ENCODE measurements at places on chromosomes 3 and 15.

DNA sequence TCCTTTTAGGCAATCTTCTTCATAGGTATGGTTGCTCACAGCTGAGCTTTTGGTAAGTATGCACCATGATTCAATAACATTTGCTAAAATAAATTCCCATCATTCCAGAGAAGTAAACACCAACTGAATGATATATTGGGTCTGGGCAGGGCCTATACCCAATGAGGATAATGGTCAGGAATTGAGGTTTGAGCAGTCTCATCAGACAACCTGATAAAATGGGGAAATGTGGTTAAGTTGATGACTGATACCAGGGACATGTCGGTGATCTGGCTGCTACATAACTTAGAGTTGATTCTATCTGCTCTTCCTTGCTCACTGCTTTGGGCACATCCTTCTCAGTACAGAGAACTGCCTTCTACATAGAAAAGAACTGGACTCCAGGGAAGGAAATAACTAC is 92.9 kb downstream of the GPR156 start:
- DNase-seq, result no peak

- DNase-seq, result peak; percentile 69
These were observed 350.3 kb downstream of the DOCK3 start for GRCh38 chr3:51024765-51025632.

DNA sequence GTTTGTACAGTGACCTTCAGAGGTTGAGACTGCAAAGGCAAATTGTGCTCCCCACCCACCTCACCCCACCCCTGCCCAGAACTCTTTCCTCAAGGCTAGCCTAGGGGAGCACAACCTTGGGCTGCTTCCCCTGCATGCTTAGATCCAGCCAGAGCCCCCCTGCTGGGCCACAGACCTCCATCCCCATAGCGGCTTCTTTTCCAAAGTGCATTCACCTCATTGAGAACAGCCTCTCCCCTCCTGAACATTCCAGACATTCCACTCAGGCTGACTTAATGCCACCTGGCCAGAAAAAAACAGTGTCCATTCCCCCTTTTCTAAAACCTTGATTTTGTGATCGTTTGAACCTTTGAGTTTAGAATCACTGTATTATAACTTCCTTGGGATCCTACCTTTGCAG is 124.4 kb upstream of the TOPAZ1 start:
- no peak for DNase-seq

GRCh38 chr3:73568371-73568862 is 56.3 kb downstream of the PDZRN3 start:
- no peak for DNase-seq

DNA sequence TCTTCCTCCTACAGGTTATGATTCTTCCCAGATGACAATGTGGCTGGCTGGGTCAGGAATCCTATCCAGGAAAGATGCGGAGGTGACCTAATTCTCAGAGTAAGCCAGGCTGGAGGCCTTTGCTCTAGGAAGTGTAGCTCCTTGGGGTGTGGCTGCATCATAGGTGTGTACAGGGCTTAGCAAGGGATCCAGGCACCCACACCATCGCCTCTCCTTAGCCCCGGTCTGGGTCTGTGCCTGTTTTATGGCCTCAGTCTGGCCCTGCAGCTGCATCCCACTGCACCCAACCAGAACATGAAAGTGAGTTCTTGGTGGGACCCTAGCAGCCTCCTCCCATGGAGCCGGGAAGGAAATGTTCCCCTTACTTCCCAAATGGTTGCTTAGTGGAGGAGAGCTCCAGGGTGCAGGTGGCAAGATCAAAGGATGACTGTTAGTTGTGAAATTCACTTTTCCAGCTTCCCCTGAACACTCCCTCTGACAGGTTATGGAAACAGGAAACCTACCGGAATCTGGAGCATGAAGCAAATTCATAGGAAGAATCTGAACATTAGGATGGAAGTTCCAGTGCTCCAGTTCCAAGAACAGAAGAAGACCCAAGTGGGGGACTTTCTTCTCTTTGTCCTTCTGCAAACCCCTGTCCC is 2.7 kb upstream of the AMOTL2 start:
- DNase-seq, result no peak

DNA sequence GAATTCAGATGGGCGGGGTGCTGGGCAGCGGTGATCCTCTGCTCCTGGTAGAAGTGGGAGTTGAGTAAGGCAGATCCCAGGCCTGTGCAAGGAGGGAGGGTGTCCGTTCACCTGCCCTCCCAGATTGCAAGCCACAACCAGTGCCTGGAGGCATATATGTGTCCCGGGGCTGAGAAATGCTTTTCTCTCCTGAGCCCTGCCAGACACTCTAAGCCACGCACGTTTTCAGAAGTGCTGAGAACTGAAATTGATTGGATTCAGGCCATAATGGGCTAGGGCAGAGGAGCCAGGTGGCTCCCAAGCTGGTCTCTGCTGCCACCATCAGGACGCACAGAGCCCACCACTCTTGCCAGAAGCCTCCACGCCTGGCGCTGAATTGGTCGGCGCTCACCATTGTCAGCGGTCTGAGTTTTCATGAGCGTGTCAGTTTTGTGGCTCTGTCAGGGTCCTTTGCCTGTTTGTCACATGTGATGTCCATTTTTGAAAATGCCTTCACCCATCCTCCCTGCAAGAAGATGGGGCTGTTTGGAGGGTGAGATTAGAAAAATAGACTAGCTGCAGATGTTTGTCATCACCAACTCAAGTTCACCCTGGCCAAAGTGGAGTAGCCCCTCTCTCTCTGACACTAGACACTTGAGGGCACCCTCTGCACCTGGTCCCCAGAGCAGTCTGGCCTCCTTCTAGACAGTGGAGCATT is 15.4 kb upstream of the BFSP2 start:
- DNase-seq, result no peak

- no peak for DNase-seq
These were observed 8.5 kb downstream of the TMEM212 start for GRCh38 chr3:171851660-171852058.

DNA sequence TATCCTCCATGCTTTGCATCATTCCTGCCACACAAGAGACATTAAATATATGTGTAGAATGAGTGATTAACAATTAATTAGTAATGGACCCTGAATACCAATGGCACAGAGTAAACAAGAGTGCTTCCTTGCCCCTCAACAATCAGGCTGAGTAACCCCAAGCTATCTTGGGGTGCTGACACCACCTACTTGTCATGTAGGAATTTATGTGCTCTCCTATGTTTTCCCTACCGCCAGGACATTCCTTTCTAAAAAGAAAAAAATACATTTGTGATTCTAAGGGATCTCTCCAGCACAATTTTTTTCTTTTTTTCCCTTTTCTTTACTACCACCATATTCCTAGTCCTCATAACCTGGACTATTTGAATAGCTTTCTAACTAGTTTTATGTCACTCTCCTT is 449.1 kb downstream of the MFSD1 start:
- no peak for DNase-seq

GRCh38 chr3:183545708-183546107 is 9.8 kb downstream of the KLHL6 start:
- no peak for DNase-seq

DNA sequence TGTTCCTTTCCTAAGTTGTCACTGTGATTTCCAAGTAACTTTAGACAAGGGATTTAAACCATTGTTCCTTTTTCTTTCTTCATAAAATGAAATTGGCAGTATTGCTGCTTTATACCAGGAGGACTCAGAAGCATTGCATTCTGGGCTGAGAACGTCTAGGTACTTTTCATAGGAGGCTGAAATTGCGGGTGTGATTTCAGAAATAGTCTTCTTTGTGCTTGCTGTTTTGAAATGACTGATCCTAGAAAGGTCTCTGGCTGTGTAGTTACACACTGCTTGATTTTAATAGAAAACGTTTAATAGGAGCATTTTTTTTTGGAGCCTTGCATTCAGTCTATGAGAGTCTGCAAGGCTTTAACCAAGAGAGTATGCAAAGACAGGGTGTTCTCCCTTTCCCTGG is 56.3 kb downstream of the PPM1L start:
- no peak for DNase-seq

- DNase-seq, result no peak
These were observed 155.5 kb upstream of the PROK2 start for GRCh38 chr3:71940486-71940885.

DNA sequence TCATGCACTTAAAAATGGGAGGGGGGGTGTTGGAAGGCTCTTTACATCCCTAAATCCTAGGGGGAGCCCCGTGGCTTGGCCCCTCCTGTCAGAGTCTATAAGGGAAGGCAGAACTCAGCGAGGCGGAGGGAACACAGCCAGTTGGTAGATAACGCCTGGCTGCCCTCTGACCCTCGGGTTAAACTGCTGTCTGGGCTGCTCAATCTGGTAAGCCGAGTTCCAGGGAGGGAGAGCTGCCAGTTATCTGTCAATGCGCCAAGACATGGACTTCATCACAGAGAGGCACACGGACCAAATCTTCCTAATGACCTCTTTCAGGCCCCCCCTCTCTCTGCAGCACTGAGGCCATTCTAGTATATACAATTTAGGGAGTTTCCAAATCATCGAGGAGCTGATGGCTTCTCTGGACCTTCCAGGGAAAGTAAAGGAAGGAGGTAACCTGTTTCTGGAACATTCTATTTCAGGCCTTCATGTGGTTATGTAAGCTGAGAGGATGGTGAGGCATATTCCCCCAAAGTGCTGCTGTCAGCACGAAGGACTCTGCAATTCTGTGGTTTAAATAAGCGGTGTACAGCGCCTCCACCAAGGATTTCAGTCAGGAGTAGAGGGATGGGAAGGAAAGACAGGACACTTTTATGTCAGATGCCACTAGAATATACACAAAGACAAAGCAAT is 349.0 kb downstream of the MCTP2 start:
- no peak for DNase-seq

- no peak for DNase-seq
These were observed 42.7 kb downstream of the HHLA2 start for GRCh38 chr3:108338901-108339545.

GRCh38 chr3:122784436-122784835 is 9.2 kb downstream of the HSPBAP1 start:
- no peak for DNase-seq

GRCh38 chr3:61522626-61523025 is 38.7 kb upstream of the PTPRG start:
- DNase-seq, result no peak

DNA sequence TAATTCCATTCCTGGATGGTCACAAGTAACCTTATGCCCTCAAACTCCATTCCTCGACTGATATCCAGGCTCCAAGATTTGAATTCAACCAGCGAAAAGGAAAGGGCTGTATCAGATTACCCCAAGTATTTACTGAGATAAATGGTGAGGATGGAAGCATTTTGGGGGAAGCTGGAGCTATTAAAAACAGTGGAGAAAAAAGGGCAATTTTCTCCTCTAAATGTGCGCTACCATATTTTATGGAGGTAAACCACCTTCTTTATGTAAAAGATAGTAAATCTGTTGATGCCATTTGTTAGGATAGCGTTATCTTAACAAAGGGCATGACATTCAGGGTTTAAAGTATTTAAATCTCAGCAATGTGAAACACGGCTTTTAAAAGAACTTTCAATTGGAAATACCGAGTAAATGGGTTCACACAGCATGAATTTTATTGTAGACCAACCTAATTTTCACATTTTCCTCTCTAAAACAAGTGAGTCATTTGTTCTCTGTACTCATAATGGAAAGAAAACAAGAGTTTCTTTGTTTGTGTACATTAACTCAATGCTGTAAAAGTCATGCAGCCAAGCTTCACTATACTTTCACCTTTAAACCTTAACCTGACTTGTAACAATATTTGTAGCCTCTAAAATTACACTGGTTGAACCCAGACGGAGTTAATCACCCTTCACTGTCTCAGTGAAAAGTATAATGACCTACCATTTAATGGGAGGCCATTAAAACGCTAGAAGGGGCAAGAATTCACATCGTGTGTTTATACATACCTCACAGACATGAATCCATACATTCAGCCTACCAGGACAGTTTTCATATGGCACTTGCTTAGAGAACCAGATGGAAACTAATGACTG is 773.4 kb downstream of the ROBO1 start:
- no peak for DNase-seq

DNA sequence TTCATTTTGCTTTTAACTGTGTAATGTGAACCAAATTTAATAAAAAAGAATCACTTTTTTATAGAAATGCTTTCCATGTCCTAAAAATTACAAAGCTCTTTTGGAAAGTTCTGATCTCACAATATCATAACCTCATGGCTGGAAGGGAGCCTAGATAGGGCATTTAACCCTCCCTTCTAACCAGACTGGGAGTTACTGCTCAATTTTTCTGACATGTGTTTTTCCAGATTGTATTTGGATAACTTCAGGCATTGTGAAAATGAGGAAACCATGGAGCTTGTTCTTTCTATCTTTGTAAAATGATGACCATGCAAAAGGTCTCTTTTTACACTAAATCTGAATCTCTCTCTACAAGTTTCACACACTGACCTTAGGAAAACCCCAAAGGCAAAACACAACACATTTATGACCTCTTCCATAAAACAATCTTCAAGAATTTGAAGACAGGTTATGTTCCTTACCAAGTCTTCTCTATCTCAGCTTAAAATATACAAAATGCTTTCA is 508.8 kb downstream of the DIPK2A start:
- DNase-seq, result no peak

- no peak for DNase-seq
These were observed 77.5 kb upstream of the CADM2 start for GRCh38 chr3:84881288-84881687.

DNA sequence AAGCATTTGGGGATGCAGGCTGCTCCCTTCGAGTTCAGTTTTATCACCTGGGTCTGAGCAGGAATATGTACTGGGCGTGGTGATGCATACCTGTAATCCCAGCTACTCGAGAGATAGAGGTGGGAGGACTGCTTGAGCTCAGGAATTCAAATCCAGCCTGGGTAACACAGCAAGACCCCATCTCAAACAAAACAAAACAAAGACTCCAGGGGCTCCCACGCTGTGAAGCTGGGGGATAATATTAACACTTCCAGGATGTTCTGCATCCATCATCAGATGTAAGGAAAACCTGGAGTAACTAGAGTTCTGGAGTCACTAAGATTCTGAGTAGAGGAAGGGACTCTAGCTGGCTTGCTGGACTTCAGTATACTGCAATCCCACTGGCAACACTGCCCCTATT is 40.6 kb downstream of the LYZL4 start:
- no peak for DNase-seq

DNA sequence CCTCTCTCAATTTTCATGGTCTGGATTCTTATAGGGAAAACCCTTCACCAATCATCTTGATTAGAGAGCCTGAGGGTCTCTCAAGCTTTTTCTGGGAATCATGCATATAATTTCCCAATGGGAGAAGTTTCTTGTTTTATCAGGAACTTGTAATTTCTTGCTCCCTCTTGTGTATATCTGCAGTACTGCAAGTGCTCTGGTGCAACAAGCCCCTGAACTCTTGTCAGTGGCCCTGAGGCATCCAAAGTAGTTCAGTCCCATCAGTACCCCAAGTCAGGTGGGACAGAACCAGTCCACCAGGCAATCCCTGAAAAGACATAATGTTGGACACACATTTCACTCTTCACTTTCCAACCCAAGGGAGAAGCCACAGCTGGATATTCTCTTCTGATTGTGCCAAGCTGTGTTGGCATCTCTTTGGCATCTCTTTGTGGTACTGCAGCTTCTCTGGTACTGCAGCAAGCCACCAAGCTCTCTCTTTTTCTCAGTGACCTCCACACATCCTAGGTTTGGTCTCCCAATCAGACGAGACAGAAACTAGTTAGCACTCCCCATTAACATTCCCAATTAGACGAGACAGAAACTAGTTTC is 214.5 kb downstream of the ZIC4 start:
- no peak for DNase-seq

All from central memory CD8-positive, alpha-beta T cell (primary cell).